Activated naive CD8-positive, alpha-beta T cell treated with anti-CD3 and anti-CD28 coated beads, Interleukin-2, amount 50 U/mL, for 16 hours (primary cell): ENCODE measurements at places on chromosomes 16 and 17.
A peak's percentile ranks its signal among the peaks of the same experiment; 100 is the strongest.

- DNase-seq = no peak
These were observed 13.9 kb upstream of the FOXF1 start for GRCh38 chr16:86496262-86496928.

GRCh38 chr16:50547340-50548124, 664 bp upstream of the NKD1 start:
- DNase-seq = peak; percentile 13

DNA sequence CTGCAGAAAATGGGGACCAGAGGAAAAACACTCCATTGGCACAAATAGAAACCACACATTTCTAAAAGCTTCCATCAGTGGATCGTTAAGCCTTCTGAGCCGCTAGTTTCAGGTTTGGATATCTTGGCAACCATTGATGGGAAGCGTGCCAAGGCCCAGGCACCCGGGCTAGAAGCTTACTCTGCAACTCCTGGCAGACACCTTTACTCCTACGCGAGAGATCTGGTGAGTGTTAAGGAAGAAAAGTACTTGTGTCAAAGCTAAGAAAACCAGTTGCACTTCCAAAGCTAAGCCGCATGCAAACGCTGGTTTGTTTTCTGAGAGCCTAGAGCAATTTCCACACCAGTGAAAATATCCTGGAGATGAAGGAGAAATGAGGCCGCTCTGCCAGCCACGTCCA, 472.4 kb downstream of the PMP22 start:
- no peak for DNase-seq

DNA sequence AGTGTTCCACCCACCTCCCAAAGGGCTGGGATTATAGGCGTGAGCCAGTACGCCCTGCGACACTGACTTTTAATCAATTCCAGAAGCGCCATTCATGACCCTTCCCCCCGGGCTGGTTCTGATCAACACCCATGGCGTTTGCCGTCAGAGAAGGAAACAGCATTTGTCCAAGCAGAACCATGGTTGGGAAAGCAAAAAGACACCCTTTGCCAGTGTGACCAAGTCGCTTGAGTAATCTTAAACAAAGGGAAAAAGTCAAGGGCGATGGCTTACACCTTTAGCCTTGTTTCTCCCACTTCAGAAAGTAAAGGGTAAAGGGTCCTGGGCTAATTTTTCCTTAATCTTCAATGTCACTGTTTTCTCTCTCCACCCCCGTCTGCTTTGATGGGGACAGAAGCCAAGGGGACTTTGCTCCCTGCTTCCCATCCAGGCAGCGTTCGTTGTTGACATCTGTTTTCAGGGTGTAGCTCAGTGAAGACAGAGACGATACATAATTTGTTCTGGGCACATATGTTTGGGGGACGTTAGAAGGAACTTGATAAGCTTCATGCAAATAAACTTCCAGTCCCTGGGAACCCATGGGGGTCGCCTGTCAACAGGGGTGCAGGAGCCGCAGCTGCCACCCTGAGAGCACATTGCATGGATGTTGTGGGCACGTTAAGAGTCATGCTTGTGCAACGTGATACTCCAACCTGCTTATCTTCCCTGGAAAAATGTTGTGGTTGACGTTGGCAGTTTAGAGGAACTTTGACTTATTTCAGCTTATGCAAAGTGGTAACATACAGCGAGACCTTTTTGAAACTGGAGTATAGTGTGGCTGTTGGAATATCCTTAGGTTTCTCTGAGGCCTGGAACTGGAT, 50.6 kb upstream of the TANGO6 start:
- no peak for DNase-seq

GRCh38 chr17:75683583-75683982, 16.4 kb downstream of the SAP30BP start:
- no peak for DNase-seq

- DNase-seq = no peak
These were observed 721 bp upstream of the WWOX start for GRCh38 chr16:78098595-78099270.

DNA sequence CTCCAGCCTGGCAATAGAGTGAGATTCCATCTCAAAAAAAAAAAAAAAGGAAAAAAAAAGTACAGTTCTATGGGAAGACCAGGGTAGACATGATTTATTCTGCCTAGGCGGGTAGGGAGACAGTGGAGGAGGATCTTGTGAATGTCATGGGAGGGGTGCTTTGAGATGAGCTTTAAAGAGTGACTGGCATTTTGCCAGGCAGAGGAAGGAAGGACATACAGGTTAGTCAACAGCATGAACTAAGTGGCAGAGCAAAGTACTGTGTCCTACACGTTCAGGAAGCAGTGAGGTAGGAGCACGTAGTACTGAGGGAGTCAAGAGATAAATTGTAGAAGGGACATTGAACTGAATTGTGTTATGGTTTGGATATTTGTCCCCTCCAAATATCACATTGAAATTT, 451.5 kb downstream of the TOX3 start:
- DNase-seq = no peak

DNA sequence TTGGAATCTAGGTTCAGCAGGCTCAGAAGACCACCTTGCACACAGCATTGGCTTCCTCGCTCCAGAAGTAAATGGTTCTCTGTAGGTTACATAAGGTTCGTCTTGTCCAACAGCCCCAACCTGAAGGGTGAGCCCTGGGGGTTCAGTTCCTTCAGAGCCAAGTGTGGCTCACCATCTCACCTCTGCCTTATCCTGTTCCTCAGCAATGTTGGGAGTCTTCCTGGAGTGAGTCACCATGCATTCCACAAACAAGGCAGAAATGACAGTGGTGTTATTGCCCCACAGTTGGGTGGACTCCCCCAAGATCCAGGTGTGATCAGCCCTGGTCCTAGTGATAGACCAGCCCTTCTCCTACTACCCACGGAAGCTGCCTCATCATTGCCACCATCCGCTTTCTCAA, 26.8 kb upstream of the SMPD3 start:
- DNase-seq = no peak

- DNase-seq = no peak
These were observed 21.5 kb upstream of the SPN start for GRCh38 chr16:29641561-29641960.

- no peak for DNase-seq
These were observed at the start of gene CA4 for GRCh38 chr17:60149691-60150582. TSS of gene CA4 (plus strand) at chr17:60149973. CDS start at chr17:60150035, 62 bp downstream.

DNA sequence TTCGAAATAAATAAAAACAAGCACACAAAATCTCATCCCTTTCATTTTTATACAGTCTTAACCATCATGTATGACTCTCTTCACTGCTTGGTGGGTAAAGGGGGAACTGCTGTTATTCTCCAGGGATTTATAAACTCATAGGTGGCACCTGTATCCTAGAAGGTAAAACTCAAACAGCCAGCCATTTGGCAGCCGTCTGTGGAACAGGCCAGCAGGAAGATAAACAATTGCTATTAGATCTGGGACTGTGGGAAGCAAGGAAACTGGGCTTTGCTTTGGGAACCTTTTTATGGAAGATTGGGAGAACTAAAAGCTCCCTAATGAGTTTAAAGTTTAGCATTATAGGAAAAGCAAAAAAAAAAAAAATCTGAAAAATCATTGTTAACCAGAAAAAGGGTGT, 126.0 kb downstream of the TANGO6 start:
- DNase-seq = no peak

- no peak for DNase-seq
These were observed 17.9 kb upstream of the ATP2A3 start for GRCh38 chr17:3982113-3982512.

DNA sequence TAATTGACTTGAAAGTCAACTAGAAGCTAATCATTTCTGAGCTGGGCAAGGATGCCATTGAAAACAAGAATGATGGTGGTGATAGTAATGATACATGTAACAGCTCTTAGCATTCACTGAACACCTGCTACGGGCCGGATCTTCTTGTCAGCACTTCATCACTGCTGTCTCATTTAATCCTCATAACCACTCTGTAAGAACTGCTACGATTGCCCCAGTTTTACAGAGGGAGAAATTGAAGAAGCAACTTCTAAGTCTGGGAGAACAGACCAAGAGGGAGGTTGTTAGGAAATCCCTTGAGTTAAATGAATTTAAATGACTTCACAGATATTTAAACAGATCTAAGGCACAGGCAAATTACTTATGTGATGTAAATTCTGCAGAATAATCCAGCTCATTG, 7.0 kb upstream of the GAN start:
- no peak for DNase-seq

DNA sequence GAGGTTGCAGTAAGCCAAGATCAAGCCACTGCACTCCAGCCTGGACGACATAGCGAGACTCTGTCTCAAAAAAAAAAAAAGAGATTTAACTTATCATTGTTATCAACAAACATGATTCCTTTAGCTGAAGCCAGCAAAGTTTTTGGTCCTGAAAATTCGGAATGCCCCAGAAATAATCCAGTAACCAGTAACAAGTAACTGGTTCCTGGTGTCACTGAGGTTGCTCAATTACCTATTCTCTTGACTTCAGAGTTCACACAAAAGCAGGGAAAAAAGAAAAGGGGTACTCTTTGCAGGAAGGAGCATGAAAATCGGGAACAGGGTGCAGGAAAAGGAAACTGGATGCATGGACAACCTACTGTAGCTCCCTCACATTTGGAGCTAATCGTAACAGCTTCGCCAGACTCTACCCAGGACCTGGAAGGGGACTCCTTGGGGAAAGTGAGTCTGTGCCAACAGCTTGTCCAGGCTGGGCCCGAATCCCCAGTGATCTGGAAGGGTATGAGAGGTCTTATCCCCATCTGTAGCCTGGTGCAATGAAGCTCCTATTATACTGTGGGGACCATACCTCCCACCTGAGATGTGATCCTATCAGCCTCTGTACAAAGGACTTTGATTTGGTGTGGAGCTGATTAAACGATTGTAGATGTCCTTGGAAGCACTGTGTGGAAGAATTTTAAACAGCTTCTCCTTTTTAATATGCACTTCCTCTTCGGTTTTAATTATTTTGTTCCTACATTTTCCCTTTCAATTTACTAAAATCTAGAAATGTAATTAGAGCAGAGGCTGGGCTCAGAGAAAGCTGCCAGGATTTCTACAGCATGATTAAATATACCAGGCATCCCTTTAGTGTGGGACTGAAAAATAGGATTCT, 3.4 kb upstream of the SPOP start:
- no peak for DNase-seq

GRCh38 chr17:7971651-7972050, 30.8 kb upstream of the GUCY2D start:
- no peak for DNase-seq

- DNase-seq = no peak
These were observed at the start of gene METRNL for GRCh38 chr17:83079352-83079747. TSS of gene METRNL (plus strand) at chr17:83079609. CDS start at chr17:83079816, 207 bp downstream.

- DNase-seq = no peak
These were observed 36.4 kb upstream of the SSTR5 start for GRCh38 chr16:1036166-1036565.

GRCh38 chr16:67399218-67399733, 6.0 kb upstream of the TPPP3 start:
- DNase-seq = no peak

DNA sequence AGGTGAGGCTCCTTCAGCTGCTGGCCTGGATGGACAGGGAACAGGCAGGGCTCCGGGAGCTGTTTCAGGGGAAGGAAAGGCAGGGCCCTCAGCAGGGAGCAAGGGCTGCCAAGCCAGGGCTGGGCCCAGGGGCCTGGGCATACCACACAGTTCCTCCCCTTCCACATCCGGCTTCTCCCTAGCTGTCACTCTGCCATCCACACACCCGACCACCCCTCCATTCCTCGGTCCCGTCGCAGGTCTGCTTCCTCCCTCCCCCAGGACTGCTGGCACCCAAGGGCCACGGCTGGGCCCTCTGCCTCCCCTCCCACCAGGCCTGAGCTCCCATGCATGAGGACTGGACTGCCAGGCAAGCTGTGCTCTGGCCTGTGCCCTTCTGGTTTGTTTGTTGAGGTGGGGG, 24.0 kb downstream of the CDIP1 start:
- DNase-seq = no peak

DNA sequence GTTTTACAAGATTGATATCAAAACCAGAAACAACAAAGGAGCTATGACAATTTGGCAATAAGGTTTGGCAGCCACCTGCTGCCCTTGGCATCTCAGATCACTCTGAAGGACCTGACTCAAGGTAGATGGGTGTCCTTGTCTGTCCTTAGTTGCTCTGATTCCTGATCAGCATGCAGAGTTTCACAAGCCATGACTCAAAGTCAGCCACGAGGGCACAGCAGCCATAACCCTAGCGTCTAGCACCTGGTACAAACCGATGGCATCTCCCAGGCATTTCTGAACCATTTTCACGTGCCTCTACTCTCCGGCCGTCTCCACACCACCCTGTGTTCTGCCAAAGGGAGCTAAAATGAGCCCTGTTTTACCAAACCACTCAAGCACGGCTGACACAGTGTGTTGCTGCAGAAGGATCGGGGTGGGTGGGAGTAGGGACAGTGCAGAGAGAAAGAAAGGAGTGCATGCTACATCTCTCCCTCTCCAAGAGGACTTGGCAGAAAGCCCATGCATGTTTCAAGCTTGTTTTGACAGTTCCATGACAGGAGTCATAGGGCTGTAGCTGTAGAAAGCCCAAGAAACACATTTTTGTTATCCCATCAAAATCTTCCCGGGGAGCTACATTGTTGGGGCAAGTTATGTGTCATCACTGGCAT, 297.3 kb downstream of the ABCC12 start:
- DNase-seq = no peak

DNA sequence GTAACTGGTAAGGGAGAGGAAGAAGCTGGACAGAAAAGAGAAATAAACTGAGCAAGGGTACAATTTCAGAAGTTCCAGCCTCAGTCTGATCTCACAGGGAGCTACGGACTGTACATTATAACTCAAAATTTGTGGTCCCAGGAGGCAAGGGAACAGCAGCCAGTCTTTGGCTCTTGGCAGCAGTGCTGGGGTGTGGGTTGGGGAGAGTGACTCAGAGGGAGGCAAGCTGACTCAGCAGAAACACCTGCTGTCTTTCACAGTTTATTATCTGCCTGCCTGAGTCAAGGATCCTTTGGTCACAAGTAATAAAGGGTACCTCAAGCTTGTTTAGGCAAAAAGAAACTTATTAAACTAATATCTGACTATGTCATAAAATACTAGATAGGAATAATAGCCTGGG, 73.5 kb upstream of the KIF2B start:
- no peak for DNase-seq

- no peak for DNase-seq
These were observed 2.5 kb downstream of the SLC35B1 start for GRCh38 chr17:49705254-49705653.

DNA sequence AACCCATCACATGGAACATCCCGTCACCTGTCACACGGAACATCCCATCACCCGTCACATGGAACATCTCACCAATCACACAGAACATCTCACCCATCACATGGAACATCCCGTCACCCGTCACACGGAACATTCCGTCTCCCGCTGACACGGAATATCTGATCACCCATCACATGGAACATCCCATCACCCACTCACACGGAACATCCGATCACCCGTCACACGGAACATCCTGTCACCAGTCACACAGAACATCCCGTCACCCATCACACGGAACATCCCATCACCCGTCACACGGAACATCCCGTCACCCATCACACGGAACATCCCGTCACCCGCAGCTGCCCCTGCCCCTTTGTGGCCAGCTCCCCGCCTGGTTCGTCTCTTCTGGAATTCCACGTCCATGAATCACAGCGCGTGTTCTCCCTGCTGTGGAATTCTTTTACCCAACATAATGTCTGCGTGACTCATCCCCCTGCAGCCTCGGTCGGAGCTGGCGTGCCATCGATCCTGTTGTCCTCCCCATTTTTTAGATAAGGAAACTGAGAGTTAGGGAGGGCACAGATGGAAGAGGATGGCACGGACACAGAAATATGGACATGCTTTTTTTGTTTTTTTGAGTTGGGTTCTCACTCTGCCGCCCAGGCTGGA, 5.6 kb downstream of the CPNE7 start:
- DNase-seq = no peak
